K562 (cell line): ENCODE measurements at places on chromosomes 13 and 19. TPM values are rescaled to one million over a fixed set of nuclear protein-coding genes. Genes with fewer than 3 reads are reported as not detected.

Gene ZNF793
- 0.02 TPM in 1 of 2 replicates, not detected in the other for total RNA-seq

Gene CNMD
- total RNA-seq: not detected in 2 replicates

DNA sequence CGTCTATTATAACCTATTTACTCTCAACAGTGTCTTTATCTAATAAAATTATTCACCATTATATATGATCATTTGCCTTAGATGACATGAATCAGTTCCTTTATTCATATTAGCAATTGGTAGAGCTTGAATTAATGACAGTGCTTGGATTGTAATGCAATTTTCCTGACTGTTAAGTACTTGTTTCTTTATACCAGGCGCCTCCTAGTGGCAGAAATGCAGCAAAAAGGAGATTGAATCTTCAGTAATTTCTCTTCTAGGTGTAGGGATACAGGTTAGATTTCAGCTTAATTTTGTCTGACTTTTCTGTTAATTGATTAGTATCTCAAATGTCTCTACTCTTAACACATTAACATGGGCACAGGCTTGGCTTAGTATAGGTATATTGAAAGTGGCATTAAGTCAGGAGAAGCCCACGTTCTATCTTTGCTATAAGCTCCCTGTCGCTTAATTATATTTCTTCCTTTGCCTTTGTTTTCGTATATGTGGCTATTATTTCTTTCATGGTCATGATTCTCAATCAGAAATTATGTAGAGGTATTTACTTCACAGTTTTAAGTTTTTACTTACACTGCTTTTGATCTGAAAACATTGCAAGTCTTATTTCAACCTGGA is 9.1 kb upstream of the LHFPL6 start:
- peak; percentile 57 for DNase-seq

Gene SPATA13
- total RNA-seq: 0.25 and 0.42 TPM in 2 replicates

Gene SIGLEC8
- total RNA-seq: 0.44 and 0.49 TPM in 2 replicates

GRCh38 chr19:40257096-40257517 is 28.0 kb downstream of the AKT2 start:
- no peak for DNase-seq

DNA sequence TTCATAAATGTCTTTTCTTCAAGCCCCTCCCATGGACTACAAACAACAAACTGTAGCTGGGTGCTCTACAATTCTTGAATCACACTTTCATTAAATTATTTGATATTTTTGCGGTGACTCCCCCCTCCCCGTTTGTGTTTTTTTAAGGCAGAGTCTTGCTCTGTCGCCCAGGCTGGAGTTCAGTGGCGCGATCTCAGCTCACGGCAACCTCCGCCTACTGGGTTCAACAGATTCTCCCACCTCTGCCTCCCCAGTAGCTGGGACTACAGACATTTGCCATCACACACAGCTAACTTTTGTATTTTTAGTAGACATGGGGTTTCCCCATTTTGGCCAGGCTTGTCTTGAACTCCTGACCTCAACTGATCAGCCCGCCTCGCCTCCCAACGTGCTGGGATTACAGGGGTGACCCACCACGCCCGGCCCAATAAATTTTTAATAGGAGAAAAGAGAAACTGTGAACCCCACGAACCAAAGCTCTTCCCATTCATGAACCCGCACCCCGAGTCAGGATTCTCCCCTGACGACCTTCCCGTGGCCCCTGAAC is 703 bp downstream of the ZNF506 start:
- DNase-seq: no peak

DNA sequence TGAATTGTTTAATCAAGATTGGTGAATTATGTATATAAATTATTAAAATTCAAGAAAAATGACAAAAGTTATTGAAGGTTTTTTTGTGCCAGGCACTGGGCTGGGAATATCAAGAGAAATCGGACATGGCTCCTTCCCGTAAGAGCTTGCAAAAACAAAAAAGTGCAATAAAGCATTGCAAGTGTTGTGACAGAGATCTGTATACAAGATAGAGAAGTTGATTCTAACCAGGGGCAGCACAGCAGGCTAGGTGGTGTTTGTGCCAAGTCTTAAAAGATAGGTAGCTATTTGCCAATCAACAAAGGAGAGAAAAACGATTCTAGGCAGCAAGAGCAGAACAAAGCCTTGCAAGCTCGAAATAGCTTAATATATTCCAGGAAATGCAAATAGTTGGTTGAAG is 123.7 kb upstream of the WASF3 start:
- DNase-seq: no peak

GRCh38 chr13:72852207-72852606 is 70.3 kb downstream of the PIBF1 start:
- no peak for DNase-seq

DNA sequence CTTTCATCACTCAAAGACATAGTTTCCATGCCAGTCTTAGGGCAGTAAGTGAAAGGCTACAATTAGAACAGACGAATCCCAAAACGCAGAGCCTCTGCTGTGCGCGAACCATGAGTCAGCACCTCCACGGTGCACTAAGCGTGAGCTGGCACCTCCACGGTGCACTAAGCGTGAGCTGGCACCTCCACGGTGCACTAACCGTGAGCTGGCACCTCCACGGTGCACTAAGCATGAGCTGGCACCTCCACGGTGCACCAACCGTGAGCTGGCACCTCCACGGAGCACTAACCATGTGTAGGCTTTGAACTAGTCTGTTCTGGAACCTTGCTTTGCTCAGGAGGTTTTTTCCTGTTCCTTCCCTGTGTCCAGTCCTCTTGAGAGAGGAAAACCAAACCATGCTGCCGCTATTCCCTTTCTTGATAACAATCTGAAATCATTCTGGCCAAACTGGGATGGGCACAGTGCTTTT is 120.6 kb downstream of the IRS2 start:
- DNase-seq: no peak

GRCh38 chr13:54647275-54647674 is 1618.7 kb downstream of the OLFM4 start:
- DNase-seq: no peak

- peak; percentile 78 for DNase-seq
Measured at GRCh38 chr19:43446746-43447489, 18.5 kb downstream of the LYPD3 start.

DNA sequence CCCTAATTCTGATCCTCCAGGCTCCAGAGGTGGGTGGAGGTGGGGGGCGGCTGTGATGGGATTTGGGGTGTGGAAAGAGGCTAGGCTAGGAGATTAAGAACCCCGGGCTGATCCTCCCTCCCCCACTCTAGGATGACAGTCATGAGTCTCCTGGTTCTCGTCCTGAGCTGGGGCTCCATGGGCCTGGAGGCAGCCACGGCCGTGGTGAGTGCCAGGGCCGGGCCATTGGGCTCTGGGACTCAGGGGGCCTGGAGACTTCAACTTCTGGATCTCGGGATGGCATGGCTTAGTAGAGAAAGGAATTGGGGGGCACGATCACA is 13.9 kb downstream of the TTYH1 start:
- no peak for DNase-seq

- DNase-seq: peak; percentile 61
Measured at GRCh38 chr19:57830071-57830602, at the start of gene ZNF587B. TSS of gene ZNF587B (plus strand) at chr19:57830299. CDS start at chr19:57830529, 230 bp downstream.

Gene PRODH2
- not detected in 2 replicates for total RNA-seq

Gene COMP
- total RNA-seq: 0.07 TPM in 1 of 2 replicates, not detected in the other

Gene CYP2F1
- 0.38 TPM in 1 of 2 replicates, not detected in the other for total RNA-seq

GRCh38 chr13:104315606-104316005 is 1249.4 kb upstream of the SLC10A2 start:
- DNase-seq: no peak

Gene ZNF578
- total RNA-seq: 0.29 TPM in 1 of 2 replicates, not detected in the other

GRCh38 chr13:35531526-35531925 is 55.0 kb upstream of the MAB21L1 start:
- DNase-seq: no peak

Gene TMEM238
- 4.3 and 5.1 TPM in 2 replicates for total RNA-seq
